ENCODE measurements at places on chromosomes 3 and 15.

DNA sequence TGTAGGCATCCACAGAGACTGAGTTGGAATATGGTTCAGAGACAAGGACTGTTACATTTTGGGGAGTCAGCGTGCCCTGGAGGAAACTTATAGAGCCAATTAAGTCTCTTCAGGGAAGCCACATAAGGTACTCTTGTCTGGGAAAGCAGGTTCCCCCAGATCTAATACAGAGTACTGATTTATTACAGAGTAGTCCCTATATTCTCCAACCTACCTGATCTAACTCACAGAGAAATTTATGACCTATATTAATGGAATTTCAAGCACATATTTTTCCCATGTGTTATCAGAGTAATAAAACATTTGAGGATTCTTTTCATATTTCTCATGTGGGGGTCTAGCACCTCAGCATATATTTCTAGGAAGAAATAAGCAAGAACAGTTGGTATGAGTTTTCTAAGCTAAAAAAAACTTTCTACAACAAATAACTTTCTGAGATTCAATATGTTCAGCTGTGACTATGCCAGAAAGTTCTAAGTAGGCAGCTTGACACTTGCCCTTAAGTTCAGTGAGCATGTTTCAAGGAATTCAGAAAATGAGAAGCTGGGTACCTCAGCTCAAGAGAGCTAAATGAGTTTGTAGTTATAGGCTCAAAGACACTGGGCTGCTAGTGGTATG is 75.3 kb upstream of the COL8A1 start:
- no peaks in the 10 kb centered on the region for H3K36me3 ChIP-seq
- no peaks in the 10 kb centered on the region for H3K4me1 ChIP-seq
- no peak overlapping the region for H3K27ac ChIP-seq
- H3K27me3 ChIP-seq = no peaks in the 10 kb centered on the region

DNA sequence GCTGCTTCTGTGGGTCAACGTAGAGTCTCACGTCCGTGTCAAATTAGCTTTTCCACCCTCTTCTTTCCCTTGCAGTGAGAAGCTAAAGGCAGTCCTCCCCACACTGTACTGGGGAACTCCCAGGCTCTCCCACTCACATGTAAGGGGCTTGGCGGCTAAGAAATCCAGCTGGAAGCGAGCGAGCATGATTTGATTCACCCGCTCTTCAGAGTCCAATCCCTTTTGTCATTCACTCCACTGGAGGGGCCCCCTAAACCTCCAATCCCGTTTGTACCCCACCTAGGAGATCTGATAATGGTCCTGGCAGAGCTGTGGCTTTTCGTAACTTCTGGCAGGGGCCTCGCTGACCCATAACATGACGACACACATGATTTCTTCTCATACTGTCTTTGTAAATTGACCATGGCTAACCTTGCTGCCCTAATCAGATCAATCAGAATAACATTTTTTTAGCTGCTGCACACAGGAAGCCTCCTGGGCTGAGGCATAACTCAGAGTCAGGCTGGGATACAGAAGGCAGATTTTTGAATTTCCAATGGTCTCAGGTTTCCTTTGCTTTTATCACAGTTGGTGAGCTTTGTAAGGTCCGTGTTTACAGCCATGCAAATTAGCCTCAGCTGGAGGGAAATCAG is 235.2 kb downstream of the GREM1 start:
- H3K4me3 ChIP-seq = no peak overlapping the region
- H3K4me1 ChIP-seq = peaks cover 9% of the 10 kb centered on the region
- H3K27me3 ChIP-seq = no peaks in the 10 kb centered on the region
- no peak for DNase-seq

- peaks cover 13% of the 10 kb centered on the region for H3K4me1 ChIP-seq
- no peaks in the 10 kb centered on the region for H3K27me3 ChIP-seq
- no peaks in the 10 kb centered on the region for H3K36me3 ChIP-seq
- peak overlapping the region; percentile 47 for H3K27ac ChIP-seq
Observed at GRCh38 chr3:189404024-189404423, 227.2 kb upstream of the TP63 start.

DNA sequence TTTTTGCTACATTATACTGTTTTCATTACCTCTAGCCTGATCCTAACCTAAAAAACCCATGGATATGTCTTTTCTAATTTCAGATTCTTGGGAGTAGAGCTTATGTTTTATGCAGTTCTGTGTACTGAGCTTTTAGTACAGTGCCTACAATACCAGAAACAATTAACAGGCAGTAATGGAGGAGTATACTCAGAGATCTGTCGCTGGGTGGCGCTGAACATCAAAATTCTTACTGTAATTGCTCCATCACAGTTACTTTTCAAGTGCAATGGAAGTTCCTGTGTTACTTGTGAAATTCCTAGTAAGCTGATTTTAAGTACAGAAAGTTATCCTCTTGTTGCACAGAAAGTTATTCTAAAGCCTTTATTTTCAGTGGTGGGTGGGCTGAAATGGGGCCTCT is 66.9 kb downstream of the RNF13 start:
- H3K4me1 ChIP-seq = no peaks in the 10 kb centered on the region
- no peak overlapping the region for H3K4me3 ChIP-seq
- no peaks in the 10 kb centered on the region for H3K27me3 ChIP-seq
- DNase-seq = no peak
- H3K27ac ChIP-seq = no peak overlapping the region

DNA sequence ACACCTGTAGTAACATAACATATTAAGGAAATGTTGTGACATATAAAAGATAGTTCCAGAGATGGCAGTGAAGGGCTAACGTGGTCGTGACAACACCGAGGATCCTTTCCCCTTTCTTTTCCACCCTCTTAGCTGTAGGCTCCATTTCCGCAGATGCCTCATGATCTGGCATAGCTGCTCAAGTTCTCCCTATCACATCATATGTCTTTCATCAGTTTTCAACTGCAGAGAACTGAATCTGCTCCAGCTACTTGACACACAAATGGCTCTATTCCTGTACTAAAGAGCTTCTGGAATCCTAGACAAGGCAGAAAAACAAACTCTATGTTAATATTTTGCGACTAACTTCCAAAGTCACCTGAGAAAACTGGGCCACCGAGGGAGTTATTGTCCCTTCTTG is 275.0 kb upstream of the SLCO3A1 start:
- no peak overlapping the region for H3K4me3 ChIP-seq
- H3K4me1 ChIP-seq = peaks cover 4% of the 10 kb centered on the region
- DNase-seq = no peak
- H3K36me3 ChIP-seq = no peaks in the 10 kb centered on the region

DNA sequence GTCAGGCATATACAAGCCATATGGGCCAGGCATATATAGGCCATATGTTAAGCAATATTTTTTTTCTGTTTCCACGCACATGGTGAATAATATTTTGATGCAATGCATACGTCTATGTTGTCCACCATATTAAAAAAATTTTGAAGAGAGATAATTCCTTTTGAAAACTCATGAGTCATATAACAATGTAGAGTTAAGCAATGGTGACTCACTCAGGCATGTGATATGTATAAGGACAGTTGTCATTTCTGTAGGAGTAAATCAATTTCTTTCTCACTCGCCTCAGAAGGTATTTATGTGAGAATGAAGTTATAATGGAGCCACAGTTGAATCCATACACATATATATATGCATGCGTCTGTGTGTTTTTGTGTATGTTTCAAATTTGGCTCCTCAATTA is 272.6 kb downstream of the EPHA3 start:
- no peaks in the 10 kb centered on the region for H3K4me1 ChIP-seq
- H3K27ac ChIP-seq = no peak overlapping the region
- no peak overlapping the region for H3K4me3 ChIP-seq
- H3K27me3 ChIP-seq = no peaks in the 10 kb centered on the region
- DNase-seq = no peak

DNA sequence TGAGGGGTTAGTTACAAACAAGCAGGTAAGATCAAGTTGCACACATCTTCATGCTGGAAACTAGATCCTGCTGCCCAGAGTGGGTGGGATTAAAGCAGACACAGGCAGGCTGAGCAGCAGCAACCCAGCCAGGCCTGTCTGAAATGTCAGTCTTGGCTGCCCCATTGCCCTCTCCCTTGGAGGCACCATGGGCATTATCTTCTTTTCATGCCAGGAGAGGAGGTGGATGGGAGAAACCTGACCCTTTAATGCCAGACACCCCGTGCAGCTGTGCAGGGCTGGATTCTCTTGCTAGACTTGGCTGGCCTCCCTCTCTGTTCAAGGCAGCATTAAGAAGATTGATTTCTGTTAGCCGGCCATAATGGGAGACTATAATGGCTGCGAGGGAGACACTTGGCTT is 23.0 kb upstream of the EPHB1 start:
- DNase-seq = no peak
- no peaks in the 10 kb centered on the region for H3K27me3 ChIP-seq
- H3K4me3 ChIP-seq = no peak overlapping the region
- no peaks in the 10 kb centered on the region for H3K36me3 ChIP-seq
- no peak overlapping the region for H3K27ac ChIP-seq

DNA sequence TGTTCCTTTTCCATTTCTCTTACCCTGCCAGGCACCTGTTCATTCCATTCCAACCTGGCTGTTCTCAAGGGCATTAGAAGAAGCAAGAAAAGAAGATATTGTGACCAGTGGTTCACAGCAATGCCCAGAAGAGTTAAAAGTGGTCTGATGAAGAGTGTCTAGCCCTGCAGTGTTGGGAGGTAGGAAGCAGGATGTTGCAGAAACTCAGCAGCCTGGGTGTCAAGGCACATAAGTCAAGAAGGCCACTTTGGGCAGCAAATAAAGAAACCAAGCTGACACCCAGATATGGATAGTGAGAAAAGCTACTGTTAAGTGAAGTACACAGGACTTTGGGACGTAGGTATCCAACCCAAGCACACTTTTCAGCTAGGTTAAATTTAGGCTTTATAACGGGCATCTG is 199.9 kb upstream of the SATB1 start:
- no peaks in the 10 kb centered on the region for H3K36me3 ChIP-seq
- no peak overlapping the region for H3K4me3 ChIP-seq
- no peak overlapping the region for H3K27ac ChIP-seq
- no peaks in the 10 kb centered on the region for H3K27me3 ChIP-seq
- no peak for DNase-seq
